ENCODE measurements at places on chromosomes 1 and 21. TPM values are rescaled to one million over a fixed set of nuclear protein-coding genes. Genes with fewer than 3 reads are reported as not detected.

DNA sequence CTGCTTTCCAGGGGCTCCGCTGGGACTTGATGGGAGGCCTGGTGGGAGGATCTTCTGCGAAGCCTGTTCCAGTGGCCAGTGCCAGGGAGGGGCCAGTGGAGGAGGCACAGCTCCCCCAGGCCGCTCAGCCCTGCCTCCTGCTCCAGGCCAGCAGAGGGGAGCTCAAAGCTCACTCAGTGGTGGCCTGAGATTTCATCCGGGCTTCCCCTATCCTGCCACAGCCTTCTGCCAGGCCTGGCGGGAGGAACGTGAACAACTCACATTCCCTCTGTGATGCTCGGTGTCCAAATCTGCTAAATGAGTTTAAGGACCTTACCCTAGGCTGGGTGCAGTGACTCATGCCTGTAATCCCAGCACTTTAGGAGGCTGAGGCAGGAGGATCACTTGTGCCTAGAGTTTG lies 3.3 kb downstream of the CLCNKB start:
- no peak for DNase-seq
- H3K4me1 ChIP-seq, result peaks cover 12% of the 10 kb centered on the region
- H3K27ac ChIP-seq, result no peak overlapping the region
- no peaks in the 10 kb centered on the region for H3K27me3 ChIP-seq
- no peak overlapping the region for H3K4me3 ChIP-seq

DNA sequence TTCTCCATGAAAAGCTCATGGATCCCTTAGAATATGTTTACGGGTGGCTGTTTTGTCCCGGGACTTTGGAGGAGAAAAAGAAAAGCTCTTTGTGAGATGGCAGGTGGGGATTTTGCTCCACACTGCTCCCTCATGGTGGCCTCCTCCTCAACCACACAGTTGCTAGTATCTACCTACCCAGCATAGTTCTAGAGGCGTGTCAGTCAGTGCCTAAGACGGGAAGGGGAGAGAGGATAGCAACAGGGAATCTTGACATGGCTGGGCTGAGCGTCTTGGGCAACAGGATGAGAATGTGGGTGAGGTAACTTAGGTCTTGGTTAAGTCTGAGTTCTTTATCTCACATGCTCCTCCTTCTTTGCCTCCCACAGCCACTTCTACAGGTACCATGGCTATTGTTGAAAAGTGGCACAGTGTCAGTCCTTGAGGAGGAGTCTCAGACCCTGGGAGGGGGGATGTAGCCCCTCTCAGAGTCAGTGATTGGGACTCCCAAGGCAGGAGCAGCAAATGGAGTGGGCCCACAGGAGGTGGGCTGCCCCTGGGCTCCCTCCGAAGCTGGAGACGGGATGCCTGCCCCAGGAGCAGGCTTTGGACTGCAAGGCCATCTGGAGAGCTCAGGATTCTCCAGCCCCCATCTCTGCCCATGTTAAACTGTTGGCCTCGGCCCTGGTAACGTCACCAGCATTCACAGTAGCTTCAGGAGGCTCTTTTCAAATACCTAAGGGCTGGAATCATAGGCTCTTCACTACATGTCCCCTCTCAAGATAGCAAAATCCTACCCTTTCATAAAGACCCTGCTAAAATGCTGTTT lies 75.4 kb downstream of the TENT5C start:
- no peak for DNase-seq
- H3K4me1 ChIP-seq, result no peaks in the 10 kb centered on the region
- no peaks in the 10 kb centered on the region for H3K27me3 ChIP-seq
- H3K4me3 ChIP-seq, result no peak overlapping the region

- H3K27ac ChIP-seq, result peak overlapping the region; percentile 36
- no peaks in the 10 kb centered on the region for H3K27me3 ChIP-seq
- DNase-seq, result no peak
- no peaks in the 10 kb centered on the region for H3K36me3 ChIP-seq
Observed at GRCh38 chr1:58922302-58923089, 138.6 kb upstream of the JUN start.

DNA sequence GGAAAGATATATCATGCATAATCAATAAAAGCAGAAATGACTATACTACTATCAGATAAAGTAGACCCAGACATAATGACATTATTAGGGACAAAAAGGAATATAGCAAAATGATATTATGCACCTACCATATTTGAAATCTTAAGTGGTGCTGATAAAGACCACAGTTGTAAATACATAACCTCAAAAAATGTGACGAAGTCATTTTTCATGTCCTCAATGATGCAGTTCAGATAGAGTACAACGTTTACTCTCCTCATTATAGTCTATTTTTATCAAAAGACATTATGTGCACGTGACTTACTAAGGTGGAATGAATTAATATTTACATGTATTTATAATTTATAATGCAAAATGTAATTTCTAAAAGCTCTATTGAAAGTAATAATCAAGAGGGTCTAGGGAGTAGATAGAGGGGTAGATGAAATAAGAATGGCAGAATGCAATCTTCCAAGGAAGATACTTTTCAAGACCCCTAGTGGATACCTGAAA lies 61.7 kb upstream of the TNFSF4 start:
- no peak overlapping the region for H3K27ac ChIP-seq
- DNase-seq, result no peak
- no peaks in the 10 kb centered on the region for H3K27me3 ChIP-seq
- no peaks in the 10 kb centered on the region for H3K4me1 ChIP-seq

DNA sequence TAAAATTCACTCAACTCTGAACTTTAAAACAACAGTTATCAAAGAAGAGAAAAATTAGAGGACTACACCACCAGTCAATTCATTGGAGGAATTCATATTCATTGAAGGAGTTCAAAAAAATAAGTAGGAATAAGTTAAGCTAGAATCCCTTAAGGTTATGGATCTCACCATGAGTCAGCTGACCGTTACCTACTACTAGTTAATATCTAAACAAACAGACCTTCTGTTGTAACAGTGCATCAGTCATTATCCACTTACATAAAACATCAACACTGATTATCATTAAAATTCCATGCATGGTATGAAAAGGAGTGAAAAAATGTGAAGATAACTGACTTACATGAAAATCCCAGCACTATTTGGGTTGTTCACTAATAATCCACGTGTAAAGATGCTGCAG lies 44.9 kb downstream of the FOXJ3 start:
- DNase-seq, result no peak
- no peaks in the 10 kb centered on the region for H3K36me3 ChIP-seq
- no peaks in the 10 kb centered on the region for H3K4me1 ChIP-seq
- no peak overlapping the region for H3K27ac ChIP-seq

S1PR1 gene
- 4.7 TPM for total RNA-seq

SAMD11 gene
- not detected for total RNA-seq

FBXO2 gene
- 2.6 TPM for total RNA-seq

LIN28A gene
- not detected for total RNA-seq

Data from esophagus squamous epithelium (tissue), 5 donors.